Fibroblast of skin of right biceps (primary cell): ENCODE measurements at places on chromosomes 12 and 14.

DNA sequence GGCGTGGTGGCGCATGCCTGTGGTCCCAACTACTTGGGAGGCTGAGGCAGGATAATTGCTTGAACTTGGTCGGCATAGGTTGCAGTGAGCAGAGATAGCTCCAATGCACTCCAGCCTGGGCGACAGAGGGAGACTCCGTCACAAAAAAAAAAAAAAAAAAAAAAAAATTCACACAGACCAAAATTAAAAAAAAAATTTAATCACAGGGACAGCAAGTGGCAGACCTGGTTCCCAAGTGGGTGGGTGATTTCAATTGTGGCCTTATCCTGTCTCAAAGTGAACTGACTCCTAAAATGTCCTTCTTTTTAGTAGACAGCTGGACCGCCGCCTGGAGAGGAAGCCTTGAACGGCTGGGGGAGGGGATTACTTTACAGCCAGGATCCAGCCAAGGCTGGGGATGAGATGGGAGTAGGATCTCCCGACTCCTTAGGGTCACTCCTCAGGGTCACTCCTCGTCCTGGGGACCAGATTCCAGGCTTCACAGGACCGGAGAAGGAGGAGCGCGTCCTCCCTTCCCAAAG, 1.5 kb upstream of the KCNH3 start:
- no peak for DNase-seq

DNA sequence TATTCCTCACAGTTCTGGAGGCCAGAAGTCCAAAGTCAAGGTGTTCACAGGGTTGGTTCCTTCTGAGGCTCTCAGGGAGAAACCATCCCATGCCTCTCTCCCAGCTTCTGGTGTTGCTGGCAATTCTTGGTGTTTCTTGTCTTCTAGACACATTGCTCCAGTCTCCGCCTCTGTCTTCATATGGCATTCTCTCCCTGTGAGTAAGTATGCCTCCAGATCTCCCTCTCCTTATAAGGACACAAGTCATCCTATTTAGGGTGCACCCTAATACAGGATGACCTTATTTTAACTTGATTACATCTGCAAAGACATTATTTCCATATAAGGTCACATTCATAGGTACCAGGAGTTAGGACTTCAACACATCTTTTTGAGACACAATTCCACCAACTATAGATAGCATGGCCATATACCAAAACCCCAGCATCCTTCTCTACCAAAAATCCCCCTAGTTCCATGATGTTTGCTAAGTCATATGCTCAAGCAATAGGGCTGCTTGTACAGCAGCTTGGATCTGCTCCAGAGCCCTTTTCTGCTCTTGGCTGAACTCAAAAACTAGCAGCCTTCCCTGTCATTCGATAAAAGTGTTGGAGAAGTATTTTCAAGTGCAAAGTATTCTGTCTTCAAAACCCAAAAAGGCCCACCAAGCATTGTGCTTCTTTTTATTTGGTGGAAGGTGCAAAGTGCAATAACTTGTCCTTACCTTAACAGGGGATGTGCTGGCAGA, 79.2 kb upstream of the CMKLR1 start:
- peak; percentile 83 for DNase-seq

- no peak for DNase-seq
Observed at GRCh38 chr12:54549774-54550451, 512 bp downstream of the PDE1B start.

GRCh38 chr12:41772478-41772877, 372.2 kb downstream of the GXYLT1 start:
- DNase-seq: no peak

- no peak for DNase-seq
Observed at GRCh38 chr12:4049298-4050080, 176.3 kb upstream of the PARP11 start.

DNA sequence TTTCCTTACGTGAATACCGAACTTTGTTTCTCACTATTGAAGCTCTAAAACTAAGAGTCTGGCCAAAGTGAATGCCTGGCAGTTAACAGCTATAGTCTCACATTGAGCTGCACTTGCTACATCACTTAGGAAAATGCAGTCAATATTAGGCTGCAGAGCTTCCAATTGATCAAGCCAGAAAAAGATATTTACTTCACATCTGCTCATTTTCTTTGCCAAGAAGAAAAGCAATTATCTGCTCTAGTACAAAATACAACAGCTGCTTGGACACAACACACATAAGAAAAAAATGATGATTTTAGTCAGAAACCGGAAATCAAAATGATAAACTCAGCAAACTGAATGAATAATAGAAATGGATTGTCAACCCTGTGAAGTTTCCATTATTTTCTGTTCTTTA, 45.4 kb downstream of the TMTC1 start:
- no peak for DNase-seq

DNA sequence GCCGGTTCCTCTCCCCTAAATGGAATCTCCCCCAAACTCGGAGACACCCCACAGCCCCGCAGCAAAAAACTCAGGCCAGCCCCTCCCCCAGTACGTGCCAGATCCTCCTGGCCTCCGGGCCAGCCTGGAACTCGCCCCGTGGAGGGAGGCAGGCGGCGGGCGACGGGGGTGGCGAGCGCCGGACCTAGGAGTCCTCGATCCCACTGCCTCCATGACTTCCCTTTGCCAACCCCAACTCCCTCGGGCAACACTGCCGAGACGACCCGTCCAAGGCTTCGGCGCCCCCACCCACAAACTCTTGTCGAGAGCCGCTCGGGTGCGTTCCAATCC, 400 bp downstream of the ADCY6 start:
- no peak for DNase-seq

DNA sequence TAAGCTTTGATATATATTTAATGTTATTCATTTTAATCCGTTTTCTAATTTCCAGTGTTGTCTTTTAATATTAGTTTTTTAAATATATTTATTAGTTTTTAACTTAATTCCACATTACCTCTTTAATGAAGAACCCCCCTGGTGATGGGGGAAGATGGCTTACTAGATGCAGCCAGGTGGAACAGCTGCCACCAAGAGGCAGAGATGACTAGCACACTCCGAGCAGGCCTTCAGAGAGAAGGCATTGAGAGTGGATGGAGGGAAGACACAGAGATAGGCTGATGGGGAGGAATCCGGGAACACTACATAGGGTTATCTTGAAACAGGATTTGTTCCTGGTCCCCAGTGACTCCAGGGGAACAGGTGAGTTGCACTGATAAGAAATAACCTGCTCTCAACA, 771.6 kb downstream of the LRFN5 start:
- DNase-seq: no peak

GRCh38 chr12:119615518-119616475, 22.2 kb downstream of the TMEM233 start:
- no peak for DNase-seq

DNA sequence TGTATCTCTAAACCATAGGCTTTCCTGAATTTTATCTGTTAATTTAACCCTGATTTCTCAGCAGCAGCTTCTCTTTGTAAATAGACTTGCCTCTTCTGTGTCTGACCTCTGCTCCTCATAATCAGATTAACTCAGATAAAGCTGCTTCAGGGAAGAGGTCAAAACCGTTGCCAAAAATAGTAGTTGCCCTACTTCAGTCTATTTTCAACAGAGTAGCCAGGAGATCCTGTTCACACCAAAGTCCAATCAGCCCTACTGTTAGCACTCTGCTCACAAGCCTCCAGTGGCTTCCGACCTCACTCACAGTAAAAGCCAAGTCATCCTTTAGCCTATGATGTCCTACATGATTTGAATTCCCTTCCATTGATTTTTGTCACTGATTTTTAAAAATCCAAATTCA, 258.4 kb downstream of the PPFIA2 start:
- no peak for DNase-seq

- no peak for DNase-seq
Observed at GRCh38 chr12:41206298-41206697, 18.2 kb downstream of the PDZRN4 start.

DNA sequence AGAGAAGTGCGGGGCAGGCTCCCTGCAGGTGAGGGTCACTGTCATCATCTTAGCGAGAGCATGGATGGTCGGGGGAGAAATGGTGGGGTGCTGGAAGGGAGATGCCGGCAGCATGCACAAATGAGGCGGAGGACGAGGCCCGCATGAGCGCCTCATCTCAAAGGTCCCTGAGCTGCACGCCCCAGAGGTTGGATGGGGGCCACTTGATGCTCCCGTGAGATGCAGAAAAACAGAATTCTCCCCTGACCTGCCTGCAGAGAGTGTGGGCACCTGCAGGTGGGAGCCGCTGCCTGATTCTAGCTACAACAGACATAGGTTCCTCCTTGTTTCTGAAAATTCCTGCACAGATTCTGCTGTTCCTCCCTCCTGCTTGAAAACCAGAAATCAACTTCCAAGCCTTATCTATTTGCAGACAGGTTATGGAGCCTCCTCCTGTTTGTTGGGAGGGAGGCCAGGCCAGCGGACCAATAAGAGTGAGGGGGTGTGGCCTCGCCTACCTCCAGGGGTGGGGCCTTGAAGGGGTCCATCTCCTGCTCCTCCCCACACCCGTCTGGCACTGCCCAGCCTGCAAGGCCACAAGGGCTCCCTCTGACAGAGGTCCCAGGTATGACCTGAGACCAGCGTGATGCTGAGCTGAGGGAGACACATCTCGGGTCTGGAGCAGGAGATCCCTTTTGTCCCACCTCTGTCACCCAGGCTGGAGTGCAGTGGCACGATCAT, 67.2 kb downstream of the KDM2B start:
- DNase-seq: no peak

DNA sequence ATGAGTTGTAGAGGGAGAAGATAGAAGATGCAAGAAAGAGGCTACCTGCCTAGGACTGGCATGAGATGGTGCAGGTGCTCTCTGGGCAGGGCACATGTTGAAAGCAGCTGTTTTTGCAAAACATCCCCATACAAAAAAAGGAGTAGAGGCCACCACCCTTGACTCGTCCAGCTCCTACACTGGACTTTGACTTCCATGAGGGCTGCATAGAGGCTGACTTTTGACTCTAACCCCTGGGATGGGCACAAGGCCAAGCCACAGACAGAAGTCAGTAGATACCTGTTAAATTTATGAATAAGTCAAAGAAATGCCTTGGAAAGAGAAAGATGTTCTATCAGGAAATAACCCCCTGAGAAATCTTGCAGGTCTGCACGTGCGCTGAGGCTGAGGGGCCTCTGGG, 1139.1 kb upstream of the TMEM132C start:
- DNase-seq: no peak

DNA sequence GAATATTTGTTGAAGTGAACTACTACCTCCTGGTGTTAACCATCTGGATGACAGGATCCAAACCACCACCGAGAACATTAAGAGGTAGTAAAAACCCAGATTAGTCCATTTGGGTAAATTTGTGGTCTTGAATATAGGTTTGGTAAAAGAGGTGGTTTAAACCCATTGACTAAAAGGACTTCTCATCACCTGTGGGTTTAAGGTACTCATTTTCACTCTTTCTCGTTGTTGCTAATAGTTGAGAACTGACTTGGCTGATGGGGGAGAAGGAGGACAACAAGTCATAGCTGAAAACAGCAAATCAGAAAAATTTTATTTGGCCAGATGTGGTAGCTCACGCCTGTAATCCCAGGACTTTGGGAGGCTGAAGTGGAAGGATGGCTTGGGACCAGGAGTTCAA, 59.2 kb downstream of the ACADS start:
- no peak for DNase-seq

- peak; percentile 3 for DNase-seq
Observed at GRCh38 chr14:26730929-26731618, 133.2 kb upstream of the NOVA1 start.

- no peak for DNase-seq
Observed at GRCh38 chr14:75487155-75487671, 35.1 kb upstream of the BATF start.

DNA sequence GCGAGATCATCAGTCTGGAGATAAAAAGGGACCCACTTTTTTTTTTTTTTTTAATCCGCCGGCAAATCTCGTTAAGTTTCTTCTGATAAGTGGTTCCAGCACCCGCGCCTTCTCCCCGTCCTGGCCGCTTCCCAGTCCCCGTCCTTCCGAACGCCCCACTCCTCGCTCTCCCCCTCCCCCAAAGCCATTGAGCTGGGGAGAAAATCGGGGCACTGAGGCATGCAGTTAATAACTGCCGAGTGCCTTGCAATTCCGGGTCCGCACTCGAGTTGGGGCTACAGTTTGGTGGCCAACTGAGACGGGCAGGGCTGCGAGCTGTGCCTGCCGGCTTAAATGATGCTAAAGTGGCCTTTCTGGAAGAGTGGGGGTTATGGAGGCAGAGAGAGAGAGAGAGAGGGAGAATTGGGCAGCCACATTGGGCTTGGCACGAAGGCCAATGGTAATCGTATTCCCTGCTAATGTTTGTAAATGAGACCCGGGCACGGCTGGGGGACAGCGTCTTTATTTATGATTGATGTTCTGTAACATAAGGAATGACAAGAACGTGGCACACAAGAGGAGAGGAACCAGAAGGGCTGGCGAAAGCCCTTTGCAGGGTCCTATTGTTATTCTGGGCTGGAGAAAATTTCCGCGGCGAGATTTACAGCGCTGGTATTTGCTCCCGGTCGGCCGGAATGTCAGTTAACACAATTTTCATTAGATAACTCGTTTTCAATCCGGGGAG, 115.4 kb upstream of the MYL2 start:
- DNase-seq: no peak

DNA sequence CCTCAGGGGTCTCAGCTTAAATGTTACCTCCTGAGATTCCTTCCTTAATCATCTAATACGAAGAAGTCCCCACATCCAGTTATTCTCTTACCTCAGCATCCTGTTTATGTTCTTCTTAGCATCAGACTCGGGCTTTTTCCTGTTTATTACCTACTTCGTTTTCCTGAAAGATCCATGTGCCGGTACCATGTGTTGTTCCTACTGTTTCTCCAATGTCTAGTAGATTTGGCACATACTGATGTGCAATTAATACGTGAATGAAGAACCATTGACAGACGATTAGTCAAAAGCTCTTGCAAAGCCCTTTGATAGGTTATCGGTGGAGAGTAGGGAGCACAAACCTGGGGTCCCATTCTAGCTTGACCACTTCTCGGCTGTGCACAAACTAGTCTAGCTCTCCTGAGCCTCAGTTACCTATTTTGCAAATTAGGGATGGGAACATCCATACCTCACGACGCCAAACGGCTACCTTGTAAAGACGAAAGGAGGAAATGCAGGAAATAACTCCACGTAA, 735 bp upstream of the MAPKAPK5 start:
- DNase-seq: no peak

DNA sequence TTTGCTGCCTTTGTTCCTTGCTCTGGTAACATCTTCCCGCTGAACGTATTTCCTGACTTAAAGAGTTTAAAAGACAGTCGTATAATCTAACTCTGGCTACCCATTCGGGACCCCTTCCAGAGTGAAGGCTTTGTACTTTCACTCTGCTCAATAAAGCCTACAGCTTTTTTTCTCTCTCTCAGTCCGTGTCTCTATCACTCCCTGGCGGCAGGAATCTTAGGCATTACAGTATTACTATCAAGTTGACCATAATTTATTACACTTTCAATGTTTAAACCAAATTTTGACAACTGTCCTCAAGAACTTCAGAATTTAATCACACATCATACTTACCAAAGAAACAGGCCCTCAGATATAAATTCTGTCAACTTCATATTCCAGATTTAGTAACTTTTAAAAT, 967.9 kb downstream of the FSCB start:
- DNase-seq: no peak
